ENCODE measurements at places on chromosomes 13 and 19. TPM values are rescaled to one million over a fixed set of nuclear protein-coding genes. Genes with fewer than 3 reads are reported as not detected.
A peak's percentile ranks its signal among the peaks of the same experiment; 100 is the strongest.

ZNF471 gene
- 1.2 TPM for total RNA-seq

DNA sequence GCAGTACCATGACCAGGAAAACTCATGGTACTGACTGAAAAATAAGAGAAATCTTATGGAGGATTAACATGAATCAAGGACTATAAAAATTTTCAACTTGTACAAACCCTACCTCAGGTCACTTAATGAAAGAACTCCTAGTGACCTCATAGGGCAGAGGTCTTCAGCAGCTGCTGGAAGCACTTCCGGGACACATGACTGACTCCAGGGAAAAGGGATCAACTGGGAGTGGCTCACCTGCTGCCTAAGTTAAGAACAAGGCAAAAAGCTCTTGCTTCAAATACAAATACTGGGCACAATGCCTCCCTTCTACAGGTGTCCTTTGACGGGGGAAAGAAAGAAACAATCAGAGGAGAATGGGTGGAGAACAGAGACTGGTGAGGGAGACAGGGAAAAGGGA, 18.6 kb downstream of the DOCK9 start:
- H3K4me1 ChIP-seq = peaks cover 12% of the 10 kb centered on the region
- DNase-seq = no peak
- H3K27me3 ChIP-seq = no peaks in the 10 kb centered on the region
- H3K4me3 ChIP-seq = no peak overlapping the region
- no peak overlapping the region for H3K27ac ChIP-seq

DNA sequence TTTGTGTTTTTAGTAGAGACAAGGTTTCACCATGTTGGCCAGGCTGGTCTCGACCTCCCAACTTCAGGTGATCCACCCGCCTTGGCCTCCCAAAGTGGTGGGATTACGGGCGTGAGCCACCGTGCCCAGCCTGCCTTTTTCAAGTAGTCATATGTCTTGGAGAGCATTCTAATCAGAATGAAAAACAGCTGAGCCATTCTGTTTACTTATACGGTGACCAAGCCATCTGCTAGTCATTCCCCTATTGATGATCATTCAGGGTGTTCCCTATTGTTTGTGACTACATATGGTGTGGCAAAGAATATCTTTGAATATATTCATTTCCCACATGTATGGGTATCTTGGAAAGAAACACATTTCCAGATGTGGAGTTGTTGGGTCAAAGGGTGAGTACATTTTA, 17.2 kb downstream of the BLOC1S3 start:
- H3K27ac ChIP-seq = no peak overlapping the region
- H3K36me3 ChIP-seq = no peaks in the 10 kb centered on the region
- H3K4me1 ChIP-seq = no peaks in the 10 kb centered on the region
- H3K4me3 ChIP-seq = no peak overlapping the region

LILRA6 gene
- not detected for total RNA-seq

DNA sequence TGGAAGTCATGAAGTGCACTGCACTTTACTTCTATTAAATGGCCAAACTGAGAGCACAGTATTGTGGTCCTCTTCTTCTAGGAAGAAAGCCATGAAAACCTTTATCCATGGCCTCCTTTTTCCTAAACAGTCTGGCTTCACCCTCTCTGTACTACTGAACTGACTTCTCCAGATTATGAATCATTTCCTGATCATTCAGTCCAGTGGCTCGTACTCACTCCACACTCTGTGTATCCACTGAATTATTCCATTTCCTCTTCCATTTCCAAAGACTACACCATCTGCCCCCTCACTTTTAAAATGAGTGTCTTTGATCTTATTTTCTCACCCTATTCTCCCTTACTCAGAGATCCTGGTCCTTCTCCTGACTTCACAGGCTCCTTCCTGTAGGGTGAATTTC, 29.7 kb upstream of the FREM2 start:
- H3K27ac ChIP-seq = no peak overlapping the region
- H3K4me3 ChIP-seq = no peak overlapping the region
- no peaks in the 10 kb centered on the region for H3K36me3 ChIP-seq
- H3K27me3 ChIP-seq = no peaks in the 10 kb centered on the region
- DNase-seq = no peak

- no peak for DNase-seq
- no peak overlapping the region for H3K4me3 ChIP-seq
- no peaks in the 10 kb centered on the region for H3K27me3 ChIP-seq
- peaks cover 11% of the 10 kb centered on the region for H3K36me3 ChIP-seq
- no peak overlapping the region for H3K27ac ChIP-seq
Measured at GRCh38 chr19:3159565-3159964, 19.0 kb upstream of the S1PR4 start.

DNA sequence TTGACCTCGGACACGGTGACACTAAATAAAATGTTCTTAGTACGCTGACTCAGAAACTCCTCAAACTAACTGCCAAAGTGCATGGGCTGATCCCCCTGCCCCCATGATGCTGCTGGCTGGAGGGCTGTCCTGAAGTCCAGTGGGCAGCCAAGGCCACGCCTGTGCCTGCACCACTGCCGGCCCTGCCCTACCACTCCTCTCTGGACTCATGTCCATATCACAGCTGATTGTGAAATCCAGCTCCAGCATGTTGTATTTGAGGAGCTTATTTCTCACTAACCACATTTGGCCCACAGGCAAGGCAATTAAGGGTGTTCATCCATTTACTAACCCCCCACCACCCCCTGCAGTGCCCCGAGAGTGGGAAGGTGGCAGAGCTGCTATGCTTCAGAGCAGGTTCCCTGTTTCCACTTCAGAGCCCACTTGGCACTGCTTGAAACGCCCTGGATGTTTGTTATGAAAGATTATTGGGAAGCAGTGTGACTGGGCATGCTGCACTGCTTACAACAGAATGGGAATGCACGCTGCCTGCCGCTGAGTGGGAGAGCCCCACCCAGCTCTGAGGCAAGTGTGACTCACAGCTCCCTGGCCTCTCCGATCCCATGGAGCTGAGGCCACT, 114.0 kb downstream of the UQCRFS1 start:
- DNase-seq = no peak
- H3K27ac ChIP-seq = no peak overlapping the region
- H3K4me1 ChIP-seq = no peaks in the 10 kb centered on the region

LILRB2 gene
- not detected for total RNA-seq

DNA sequence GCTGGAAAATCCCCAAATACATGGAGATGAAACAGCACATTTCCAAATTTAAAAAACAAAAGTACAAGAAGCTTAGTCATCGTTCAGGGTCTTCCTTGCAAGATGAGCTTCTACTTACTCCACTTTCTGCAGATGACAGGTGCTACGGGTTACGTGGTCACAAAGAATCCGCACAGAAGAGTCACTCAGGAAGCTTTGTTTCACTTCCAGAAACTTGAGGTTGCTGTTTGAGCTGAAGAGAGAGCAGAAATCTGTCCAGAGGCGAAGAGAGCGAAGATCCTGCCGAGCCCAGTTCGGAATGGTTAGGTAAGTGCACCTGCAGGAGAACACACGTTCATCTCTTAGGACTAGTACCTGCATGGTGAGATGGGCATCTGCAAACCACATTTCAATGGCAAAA, 9.4 kb downstream of the NLRP7 start:
- H3K27ac ChIP-seq = no peak overlapping the region
- H3K4me1 ChIP-seq = peaks cover 5% of the 10 kb centered on the region
- peaks cover 24% of the 10 kb centered on the region for H3K27me3 ChIP-seq
- no peak overlapping the region for H3K4me3 ChIP-seq

GRCh38 chr19:31289976-31290375, 59.3 kb downstream of the TSHZ3 start:
- no peaks in the 10 kb centered on the region for H3K4me1 ChIP-seq
- DNase-seq = no peak
- no peak overlapping the region for H3K27ac ChIP-seq

DNA sequence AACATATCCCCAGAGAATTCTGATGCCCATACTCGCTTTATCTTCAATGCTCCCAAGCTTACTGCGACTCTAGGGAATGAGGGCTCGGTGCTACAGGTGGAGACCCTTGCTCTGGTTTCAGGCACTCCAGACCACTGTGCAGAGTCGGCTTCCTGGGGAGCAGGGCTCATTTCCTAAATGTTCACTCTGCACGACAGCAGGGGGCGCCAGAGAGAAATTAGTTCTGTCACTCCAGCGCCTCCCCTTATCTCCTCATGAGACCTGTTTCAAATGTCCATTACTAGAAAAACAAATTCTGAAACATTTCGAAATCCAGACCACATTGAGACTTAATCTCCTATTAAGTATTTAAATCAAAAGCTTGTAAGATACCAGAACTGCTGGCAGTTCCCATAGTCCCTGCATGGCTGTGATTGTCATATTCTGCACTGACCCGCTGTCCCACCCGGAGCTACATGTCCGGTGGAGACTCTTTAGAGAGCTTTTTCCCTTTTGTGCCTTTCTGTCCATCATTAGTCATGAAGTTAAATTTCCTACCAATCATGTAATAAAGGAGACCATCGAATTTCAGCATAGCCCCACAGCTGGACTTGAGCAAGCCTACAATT, 22.4 kb downstream of the EPSTI1 start:
- no peaks in the 10 kb centered on the region for H3K27me3 ChIP-seq
- DNase-seq = peak; percentile 73
- H3K4me1 ChIP-seq = peaks cover 7% of the 10 kb centered on the region
- peaks cover 9% of the 10 kb centered on the region for H3K36me3 ChIP-seq

GRCh38 chr19:36196249-36196648, 18.2 kb downstream of the ZNF565 start:
- no peak overlapping the region for H3K4me3 ChIP-seq
- no peaks in the 10 kb centered on the region for H3K36me3 ChIP-seq
- H3K4me1 ChIP-seq = no peaks in the 10 kb centered on the region
- DNase-seq = no peak

DNA sequence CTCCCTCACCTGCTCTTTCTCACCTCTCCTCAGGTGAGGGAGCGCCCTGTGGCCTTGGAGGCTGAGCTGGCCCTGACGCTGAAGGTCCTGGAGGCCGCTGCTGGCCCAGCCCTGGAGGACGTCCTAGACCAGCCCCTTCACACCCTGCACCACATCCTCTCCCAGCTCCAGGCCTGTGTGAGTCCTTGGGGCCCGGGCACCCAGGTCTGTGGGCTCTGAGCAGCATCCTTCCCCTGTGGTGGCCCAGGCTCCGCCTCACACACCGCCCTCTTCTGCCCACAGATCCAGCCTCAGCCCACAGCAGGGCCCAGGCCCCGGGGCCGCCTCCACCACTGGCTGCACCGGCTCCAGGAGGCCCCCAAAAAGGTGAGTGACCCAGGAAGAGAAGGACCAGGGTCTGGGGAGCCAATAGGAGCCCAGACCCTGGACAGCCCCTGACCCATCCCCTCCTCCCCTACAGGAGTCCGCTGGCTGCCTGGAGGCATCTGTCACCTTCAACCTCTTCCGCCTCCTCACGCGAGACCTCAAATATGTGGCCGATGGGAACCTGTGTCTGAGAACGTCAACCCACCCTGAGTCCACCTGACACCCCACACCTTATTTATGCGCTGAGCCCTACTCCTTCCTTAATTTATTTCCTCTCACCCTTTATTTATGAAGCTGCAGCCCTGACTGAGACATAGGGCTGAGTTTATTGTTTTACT, 1.9 kb downstream of the IFNL1 start:
- H3K27ac ChIP-seq = peak overlapping the region; percentile 46
- no peaks in the 10 kb centered on the region for H3K36me3 ChIP-seq
- peak overlapping the region; percentile 1 for H3K4me3 ChIP-seq
- peaks cover 17% of the 10 kb centered on the region for H3K4me1 ChIP-seq
- H3K27me3 ChIP-seq = no peaks in the 10 kb centered on the region
- peak; percentile 61 for DNase-seq

DNA sequence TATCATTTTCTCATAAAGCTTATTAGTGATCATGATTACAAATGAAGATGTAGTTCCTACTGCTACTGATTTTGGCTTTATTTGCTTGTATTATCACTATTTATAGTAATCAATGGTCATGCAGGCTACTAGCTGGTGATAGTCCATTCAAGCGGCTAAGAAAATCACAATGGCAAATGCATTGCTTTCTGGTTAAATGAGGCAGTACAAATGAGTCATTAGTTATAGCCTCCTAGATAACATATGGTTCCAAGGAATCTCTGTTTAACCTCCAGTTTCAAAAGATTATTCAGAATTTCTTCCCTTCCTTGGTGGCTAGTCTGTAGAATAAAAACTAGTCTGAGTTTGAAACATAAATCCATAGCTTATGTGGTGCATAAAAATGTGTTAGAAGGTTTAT, 141.3 kb upstream of the HTR2A start:
- H3K4me1 ChIP-seq = no peaks in the 10 kb centered on the region
- no peak overlapping the region for H3K4me3 ChIP-seq
- H3K36me3 ChIP-seq = no peaks in the 10 kb centered on the region

GRCh38 chr13:94431987-94432386, 47.5 kb downstream of the DCT start:
- H3K4me3 ChIP-seq = no peak overlapping the region
- peaks cover 5% of the 10 kb centered on the region for H3K36me3 ChIP-seq
- H3K27me3 ChIP-seq = peaks cover 3% of the 10 kb centered on the region

DNA sequence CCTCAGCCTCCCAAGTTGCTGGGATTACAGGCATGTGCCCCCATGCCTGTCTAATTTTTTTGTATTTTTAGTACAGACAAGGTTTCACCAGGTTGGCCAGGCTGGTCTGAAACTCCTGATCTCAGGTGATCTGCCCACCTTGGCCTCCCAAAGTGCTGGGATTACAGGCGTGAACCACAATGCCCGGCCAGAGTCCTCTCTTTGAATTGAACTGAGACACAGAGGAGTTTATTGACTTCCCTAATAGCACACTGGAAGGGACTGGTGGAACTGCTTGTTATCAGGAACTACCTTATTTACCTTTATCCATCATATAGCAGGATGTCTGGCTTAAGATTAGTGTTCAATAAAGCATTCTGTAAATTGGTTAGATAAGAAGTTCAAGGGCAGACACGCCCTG, 613.8 kb downstream of the EFNB2 start:
- DNase-seq = no peak
- no peaks in the 10 kb centered on the region for H3K36me3 ChIP-seq
- peaks cover 11% of the 10 kb centered on the region for H3K27me3 ChIP-seq
- no peaks in the 10 kb centered on the region for H3K4me1 ChIP-seq
- no peak overlapping the region for H3K27ac ChIP-seq

DNA sequence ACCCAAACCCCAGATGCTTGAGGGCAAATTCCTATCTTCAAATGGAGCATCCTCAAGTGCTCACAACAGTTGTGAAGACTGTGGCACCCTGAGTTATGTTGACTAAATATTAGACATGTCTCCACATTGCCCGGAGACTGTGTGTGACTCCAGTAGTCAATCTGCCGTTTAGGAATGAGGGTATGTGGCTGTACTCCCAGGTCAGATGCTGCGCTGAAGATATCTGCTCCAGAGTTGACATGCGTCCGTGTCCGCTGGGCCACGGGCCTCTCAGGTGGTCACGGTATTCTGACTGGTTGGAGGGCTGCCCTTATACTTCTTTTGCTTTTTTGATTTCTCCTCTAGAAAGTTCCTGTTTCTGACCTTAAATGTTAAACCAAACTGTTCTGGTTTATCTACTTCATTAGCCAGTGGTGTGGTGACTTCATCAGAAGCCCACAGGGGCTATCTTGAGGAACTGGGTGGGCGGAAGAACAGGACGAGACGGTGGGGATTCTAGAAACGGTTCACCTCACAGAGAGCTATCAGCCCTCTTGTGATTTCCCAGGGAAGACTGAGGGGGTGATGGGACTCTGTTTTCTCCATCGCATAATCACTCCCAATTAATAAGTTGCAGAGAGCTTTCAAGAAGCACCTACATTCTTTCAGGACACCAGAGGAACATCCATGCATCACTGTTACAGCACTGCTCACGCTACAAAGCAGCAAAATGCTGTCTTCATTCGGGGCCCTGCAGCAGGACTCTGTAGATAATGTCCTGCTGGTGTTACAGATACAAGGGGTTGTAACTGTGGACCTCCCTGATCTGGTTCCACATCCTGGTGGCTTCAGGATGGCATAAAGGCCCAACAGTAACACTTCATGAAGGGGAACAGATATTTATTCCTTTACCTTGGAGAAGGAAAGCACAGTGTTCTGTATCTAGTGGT, 1.3 kb upstream of the LCP1 start:
- H3K36me3 ChIP-seq = peaks cover 22% of the 10 kb centered on the region
- H3K4me1 ChIP-seq = peaks cover 38% of the 10 kb centered on the region
- DNase-seq = no peak
- H3K4me3 ChIP-seq = peak overlapping the region; percentile 94

Measured in activated naive CD8-positive, alpha-beta T cell treated with anti-CD3 and anti-CD28 coated beads for 36 hours (primary cell).